ENCODE measurements at places on chromosomes 6 and 20. TPM values are rescaled to one million over a fixed set of nuclear protein-coding genes. Genes with fewer than 3 reads are reported as not detected.

DNA sequence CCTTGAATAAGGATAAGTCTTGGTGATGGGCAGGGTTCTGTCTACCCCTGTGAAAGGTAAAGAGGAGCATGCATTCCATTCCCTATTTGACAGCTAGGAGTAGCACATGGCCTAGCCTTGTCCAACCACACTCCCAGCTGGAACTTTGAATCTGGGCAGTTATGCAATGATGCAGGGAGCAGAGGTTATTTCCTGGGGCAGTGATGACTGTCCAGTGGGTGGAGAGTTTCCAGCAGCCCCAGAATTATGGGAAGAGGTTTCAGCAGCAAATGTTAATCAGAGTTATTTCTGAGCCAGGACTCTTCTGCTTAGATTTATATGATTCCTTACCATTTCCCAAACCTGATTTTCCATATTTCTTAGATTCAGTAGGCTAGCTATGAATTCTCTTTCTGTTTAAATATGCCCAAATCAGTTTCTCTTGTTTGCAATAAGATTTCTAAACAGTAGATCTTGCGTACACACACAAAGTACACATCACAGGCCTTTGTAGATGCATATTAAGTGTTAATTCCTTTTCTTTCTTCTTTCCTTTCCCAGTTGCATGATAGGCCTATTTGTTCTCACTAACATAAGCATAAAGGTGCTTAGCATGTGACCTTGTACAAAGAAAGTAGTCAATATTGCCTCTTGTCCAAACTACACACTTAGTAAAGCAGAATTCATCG, 17.3 kb upstream of the TXLNB start:
- DNase-seq = no peak

DNA sequence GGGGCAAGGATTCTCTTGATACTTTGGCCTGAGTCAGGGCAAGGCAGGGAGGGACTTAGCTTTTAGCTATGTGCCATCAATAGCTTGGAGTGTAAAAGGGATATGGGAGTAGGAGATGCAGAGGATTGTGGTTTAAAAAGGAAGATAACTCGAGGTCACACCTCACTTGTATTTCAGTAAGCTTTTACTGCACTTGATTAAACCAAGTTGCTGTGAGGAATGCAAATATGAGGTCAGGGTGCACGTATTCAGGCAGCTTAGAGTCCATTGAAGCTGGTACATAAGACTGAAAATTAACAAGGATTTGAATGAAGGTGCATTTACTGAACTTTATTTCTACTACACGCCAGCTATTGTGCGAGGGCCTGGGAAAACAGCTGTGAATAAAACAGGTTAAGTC, 32.1 kb downstream of the DSTN start:
- DNase-seq = no peak

DNA sequence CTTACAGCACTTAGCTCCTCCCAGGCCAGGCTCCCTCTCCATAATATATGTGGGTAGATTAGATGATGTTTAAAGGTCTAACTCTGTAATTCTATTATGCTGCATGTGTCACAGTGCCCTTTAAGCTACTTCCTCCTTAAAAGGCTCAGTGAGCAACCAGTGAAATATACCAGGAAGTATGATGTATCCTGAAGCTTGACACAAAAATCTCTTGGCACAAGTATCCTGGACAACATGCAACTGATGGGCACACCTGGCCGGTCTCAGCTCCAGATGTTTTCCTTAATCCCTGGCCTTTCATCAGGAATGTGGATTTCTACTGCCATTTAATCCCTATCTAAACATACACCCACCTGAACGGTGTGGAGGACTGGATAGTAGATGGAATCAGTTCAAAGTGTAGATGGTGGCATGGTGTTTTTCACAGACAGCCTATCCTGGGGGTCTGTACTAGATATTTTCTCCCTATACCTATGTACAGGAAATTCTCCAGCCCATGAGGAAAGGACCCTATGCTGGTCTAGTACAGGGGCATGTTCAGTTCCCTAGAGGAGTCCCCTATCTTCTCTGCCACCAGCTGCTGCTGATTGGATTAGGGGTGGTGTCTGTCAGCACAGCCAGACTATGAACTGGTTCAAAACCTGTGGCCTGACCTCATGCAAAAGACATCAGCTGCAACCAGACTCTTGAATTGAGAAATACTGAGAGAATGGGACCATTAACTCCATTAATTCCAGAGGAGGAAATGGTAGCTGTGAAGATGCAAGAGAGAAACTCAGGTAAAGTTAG, 59.4 kb upstream of the CITED2 start:
- DNase-seq = no peak

- DNase-seq = no peak
Measured at GRCh38 chr6:149942461-149942829, 631 bp downstream of the ULBP2 start.

DNA sequence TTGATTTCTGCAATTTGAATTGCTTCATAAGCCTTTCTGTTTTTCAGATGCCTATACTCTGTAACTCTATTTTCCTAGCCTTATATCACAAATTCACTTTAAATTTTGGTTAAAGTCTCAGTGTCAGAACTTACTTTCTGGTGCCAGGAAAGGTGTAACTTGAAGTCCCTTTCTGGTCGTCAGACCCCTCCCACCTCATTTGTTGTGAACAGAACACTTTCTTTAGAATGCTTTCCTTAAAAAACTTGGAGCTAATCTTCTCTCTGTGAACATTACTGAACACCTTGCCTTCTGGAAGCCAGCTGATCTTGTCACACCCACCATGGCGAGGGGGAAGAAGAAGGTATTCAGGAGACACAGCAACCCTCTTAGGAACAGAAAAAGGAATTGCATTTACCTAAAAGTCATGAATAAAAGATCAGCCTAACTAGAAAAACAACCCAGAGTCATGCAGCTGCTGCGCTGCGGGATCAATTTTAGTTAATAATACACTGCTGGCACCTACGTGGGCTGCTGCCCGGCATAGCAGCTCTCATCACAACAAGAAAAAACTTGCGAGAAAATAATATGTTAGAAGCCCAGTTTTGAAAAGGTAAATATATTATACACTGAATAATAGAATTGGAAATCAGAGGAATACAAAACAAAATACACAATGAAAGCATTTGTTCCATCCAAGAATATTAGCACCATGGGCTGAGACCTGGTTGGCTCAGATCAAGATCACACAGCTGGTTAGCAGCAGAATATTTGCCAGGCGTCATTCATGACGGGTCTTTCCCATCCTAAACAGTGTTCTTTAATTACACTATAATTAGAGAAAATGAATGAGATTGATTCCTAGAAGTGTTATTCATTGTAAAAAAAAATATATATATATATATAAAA, 5.8 kb upstream of the FAM217A start:
- no peak for DNase-seq

DNA sequence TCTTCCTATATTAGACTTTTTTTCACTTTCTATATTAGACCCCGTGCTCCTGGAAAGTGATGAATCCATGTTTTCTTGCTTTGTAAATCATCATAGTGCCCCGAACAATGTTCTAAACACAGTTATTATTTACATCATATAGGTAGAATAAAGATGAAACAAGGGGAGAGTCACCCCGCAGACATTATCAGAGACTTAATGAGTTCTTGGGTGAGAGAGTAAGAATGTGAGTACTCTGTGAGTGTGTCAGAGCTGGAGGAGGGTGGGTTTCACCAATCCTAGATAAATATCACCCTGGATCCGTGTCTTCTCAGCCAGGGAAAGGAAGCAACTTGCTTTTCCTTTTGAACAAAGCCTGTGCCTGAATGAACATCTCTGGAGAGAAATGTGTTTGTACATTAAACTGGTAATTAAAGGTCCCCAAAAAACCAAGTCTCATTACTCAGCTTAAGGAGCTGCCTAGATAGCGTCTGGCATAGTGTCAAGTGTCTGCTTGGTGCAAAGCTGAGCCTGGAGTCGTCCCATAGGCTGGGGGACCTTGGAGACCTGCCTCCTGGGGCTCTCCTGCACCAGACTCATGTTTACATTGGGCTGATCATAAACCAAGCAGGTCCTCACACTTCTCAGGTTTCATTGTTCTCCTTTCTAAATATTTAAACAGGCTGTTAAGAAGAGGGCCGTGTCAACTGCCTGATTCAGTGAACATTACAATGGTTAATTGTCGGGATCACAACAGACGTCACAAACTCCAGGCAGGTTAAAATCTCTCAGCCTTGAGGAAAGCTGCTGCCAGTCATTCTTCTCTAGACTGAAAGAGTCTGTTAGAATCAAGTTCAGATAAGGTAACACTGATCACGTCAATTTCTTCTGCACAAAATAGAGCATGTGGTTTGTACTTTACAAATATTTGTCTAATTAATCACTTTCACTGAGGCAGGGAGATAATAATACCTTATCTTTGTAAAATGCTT, 179.7 kb upstream of the MYLIP start:
- no peak for DNase-seq

DNA sequence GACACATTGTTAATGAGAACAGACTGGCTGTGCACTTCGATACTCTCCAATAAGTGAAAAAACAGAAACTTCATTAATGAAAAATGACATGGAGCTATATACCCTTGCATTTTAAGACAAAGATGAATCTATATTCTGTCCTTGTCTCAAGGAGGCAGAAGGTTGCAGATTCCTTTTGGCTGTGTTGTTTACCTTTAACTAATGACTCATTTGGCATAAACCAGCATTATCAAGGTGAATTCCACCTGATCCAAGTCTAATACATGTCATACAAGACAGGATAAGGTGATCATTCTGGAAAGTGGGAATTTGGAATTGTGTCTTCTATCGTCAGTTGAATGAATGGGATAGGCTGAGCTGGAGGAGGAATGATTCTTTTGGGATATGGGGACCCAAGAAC, 192.9 kb downstream of the PLCB4 start:
- DNase-seq = no peak

- no peak for DNase-seq
Measured at GRCh38 chr20:33685328-33686099, 671 bp downstream of the E2F1 start.

GRCh38 chr6:80956898-80957297, 795.6 kb downstream of the TENT5A start:
- DNase-seq = no peak

GRCh38 chr6:111748231-111748647, 125.0 kb downstream of the FYN start:
- DNase-seq = no peak

DNA sequence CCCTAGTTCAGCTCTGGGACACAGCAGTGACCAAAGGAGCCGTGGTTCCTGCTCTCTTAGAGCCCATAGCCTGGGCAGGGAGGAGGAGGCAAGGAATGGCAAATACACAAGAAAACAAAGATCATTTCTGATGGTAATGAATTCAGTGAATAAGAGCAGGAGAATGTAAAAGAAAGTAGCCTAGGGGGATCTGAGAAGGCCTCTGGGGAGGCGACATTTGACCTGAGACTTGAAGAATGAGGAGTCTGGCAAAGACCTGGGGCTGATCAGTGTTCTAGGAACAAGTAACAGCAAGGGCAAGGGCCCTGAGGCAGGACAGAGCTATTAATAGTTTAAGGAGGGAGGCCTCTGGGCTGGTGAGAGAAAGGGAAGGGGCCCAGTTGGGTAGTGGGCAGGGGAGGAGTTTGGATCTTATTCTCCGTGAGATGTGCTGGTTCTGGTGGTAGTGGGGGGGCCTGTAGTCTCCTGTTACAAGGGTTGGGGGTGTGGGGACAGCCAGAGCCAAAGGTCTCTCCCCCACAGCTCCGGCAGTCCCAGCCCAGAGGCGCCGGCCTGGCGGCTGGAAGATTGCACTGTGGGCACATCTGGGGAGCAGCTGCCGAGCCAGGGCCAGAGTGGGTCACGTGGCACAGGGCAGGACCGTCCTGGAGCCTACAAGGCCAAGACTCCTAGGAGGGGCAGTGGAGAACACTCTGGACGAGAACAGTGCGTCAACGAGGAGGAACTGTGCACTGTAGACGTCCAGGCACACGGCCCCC, 9.3 kb upstream of the ID1 start:
- peak; percentile 68 for DNase-seq

DNA sequence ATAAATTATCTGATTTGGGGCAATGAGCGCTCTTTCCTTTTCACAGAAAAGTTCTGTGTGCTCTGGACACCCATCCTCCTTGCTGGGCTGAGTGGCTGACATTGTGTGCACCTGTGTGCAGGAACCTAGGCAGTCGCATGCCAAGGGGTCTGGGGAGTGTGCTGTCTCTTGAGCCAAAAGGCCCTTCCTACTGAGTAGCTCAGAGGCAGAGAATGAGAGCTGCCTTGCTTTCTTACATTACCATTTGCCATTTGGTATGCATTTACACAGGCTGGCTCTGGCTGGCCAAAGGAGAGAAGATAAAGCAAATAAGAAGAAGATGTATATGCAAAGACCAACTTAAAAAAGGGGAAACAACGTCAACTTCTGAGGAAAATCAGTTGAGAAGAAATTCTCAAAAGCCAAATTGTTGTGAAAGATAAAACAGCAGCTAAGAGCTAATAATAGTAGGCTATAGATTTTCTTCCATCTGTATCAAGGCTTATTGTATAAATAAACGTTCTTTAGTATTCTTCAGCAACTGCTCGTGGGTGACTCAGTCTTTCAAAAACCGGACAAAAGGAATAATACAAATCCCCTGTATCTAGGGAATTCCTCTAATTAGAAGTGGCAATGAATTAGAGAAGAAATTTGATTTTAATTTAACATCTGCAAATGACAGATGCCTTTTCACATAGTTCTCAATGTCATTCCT, 121.9 kb downstream of the INSM1 start:
- no peak for DNase-seq

DNA sequence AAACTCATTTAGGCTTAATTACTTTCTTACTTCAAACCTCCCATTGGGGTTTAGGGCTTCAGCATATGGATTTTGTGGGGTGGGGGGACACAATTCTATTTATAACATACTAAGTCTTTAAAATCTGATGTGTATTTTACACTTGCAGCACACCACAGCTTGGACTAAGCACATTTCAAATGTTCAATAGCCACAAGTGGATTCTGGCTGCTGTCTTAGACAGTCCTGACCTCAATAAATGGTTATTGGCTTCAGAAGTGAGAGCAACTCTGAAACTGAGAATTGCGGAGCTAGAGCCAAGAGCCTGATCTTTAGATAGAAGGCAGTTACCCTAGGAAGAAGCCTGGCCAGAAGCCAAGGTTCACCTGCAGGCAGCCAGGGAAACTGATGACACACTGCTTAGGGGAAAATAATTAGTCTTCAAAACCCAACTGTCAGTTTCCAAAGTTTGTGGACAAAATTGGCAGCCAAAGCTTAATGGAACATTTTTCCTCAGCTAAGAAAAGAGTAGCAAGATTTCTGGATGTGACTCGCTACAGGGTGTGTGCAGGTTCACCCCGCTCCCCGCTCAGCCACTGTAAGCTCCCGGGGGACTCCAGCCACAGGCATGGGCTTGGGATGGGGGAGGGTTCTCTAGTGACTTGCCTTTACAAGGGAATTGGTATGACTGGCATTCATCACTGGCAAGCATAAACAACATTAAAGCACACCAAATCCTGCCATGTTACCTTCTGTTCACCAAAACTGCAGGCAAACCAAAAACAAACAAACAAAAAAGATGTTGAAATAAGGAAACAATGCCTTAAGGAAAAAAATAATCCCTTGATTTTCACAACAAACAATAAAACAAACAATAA, 219.8 kb downstream of the TFAP2A start:
- no peak for DNase-seq

GRCh38 chr20:18683839-18684238, 96.0 kb downstream of the DTD1 start:
- DNase-seq = no peak

- no peak for DNase-seq
Measured at GRCh38 chr6:158371261-158371660, 59.0 kb downstream of the TULP4 start.

ARMH2 gene
- not detected for polyA plus RNA-seq

TP53TG5 gene
- polyA plus RNA-seq = not detected

PSMF1 gene
- polyA plus RNA-seq = 116 TPM

TNXB gene
- polyA plus RNA-seq = 0.35 TPM

PTCHD4 gene
- polyA plus RNA-seq = 2.3 TPM

C20orf202 gene
- polyA plus RNA-seq = not detected

TCF15 gene
- not detected for polyA plus RNA-seq

GTF3C6 gene
- polyA plus RNA-seq = 65.7 TPM

Data from AG04450 (cell line).